ENCODE measurements at places on chromosomes 2 and 18.

DNA sequence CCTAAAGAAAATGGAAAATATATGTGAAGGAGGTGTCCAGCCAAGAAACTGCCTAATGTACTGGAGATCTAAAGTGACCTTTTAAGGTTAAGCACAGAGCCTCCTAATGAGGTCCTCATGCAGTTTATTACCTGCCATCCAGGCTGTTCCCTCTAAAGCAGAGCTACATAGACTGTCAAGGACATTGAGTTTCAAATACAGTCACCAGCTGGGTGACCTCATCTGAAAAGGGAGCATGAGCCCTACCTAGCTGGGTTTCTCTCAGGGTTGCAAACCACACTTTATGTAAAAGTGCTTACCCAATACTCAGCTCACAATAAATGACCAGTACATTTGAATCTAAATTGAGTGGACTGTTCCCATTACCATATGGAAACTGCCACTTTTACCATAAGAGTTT is 65.4 kb upstream of the CTNNA2 start:
- no peak for DNase-seq

- DNase-seq: no peak
These were observed 209.0 kb upstream of the COPS8 start for GRCh38 chr2:236876642-236877041.

- DNase-seq: no peak
These were observed 56.5 kb downstream of the EMX1 start for GRCh38 chr2:72973566-72974435.

GRCh38 chr2:203451011-203451410 is 84.1 kb downstream of the RAPH1 start:
- no peak for DNase-seq
